ENCODE measurements at places on chromosomes 6 and 20.

GRCh38 chr6:115643762-115644161 is 416.9 kb downstream of the FRK start:
- no peak for DNase-seq

DNA sequence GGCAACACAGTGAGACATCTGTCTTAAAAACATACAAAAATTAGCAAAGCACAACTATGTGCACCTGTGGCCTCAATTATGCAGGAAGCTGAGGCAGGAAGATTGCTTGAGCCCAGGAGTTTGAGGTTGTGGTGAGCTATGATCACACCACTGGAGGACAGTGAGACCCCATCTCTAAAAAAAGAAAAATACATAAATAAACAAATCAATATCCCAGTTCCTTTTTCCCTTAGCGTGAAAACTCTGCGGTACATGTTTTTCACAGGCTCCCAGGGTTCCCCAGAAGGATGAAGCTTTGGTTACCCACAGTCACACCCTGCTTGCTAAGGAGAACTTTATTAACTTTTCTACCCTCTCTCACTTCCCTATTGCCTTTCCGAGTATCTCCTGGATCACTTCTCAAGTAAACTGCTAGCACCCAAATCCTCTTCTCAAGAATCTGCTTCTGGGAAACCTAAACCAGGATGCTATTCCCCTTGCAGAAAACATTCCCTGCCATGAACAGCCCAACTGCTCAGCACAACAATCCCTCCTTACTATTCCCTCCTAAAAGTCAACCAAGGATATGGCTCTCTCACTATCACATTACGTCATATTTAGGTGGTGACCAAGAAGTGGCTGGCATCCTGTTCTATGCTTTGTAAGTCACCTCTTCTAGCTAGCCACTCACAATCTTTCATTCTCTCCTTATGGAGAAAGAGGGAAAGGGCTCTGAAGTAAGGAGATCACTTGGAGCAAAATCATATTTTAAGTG is 122.4 kb downstream of the IPCEF1 start:
- DNase-seq: no peak

DNA sequence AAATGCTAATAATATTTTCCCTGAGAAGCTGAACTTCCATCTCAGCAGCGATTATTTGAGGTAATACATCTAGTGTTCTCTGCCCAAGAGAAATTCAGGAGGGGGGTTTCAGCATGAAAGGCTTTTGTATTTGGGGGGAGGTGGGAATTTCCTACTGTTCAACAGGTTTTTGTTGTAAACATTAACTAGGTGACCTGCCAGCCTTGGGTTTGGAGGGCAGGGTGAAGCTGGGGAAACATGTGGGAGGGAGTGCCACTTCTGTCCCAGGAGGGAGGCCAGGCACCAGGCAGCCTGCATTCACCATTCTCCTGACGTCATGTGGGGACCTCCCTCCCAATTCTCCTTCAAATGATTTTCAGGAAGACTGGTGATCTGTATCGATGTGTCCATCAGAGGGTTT is 37.7 kb upstream of the PKHD1 start:
- DNase-seq: no peak

GRCh38 chr6:90249458-90249857 is 47.2 kb downstream of the BACH2 start:
- DNase-seq: no peak

- no peak for DNase-seq
These were observed 1.8 kb upstream of the ABT1 start for GRCh38 chr6:26594730-26595632.

GRCh38 chr6:84867521-84867920 is 103.1 kb upstream of the TBX18 start:
- DNase-seq: no peak

DNA sequence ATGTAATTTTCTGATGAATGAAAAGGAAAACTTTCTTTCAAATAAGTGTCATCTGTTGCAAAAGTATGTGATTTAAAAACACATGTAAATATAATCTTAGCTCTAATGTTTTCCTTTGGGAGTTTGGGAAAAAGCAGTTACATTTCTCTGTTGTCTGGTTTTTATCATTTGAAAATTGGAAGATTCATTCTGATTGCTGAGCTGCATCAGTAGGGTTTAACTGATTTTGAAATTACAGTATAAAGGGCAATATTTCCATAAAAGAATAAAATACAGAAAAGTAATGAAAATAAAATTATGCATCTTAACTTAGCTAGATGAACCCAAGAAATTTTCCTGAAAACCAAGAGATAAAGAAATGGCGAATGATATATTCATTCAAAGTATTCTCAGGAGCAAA is 57.8 kb downstream of the MAP7 start:
- no peak for DNase-seq

DNA sequence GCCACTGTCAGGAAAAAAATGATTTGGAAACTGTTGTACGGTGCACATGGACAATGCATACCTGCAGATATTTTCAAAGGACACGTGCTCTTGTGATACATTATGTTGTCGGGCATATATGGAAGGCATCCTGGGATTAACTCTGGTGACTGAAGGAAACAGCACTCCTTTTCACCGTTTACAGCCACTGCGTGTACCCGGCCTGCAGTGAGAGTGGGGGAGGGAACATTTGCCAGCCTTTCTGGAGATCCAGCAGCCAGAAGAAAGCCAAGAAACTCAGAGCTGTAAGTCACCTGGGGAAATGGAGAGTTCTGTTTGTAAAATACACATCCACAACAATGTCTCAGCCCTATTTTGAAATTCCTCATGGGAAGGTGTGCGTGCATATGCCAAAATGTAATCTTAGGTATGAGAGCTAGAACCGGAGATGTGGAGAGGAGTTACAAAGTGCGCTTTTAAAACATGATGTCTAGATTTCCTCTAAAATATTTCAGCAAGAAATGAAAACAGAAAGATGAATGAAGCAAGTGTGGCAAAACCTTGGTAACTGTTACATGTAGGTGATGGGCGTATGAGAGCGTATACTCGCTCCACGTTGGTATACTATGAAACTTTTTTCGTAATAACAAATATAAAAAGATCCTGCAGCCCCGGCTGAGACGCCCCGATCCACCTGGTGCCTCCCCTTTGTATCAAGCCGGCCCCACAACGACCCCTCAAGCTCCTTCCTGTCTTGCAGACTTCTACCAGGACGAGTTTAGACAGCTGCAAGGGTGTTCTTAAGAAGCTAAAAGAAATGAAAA is 8.6 kb upstream of the FOXF2 start:
- no peak for DNase-seq

DNA sequence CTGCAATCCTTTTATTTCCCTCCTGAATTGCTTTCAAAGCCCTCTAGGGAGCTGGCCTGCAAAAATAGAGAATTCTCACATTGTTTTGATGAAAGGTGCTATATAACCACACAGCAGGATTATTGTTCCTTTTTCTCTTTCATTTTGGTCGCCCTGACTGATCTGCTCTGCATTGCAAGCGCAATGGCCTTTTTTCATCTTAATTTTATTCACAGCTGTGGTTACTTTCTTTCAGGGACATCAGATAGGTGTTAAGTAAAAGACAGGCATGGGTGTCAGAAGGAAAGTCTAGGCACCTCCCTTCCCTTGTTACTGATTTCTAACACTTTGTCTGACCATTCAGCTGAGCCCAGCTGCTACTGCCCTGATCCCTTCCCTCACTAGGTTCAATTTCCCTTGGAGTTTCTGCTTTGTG is 850.5 kb upstream of the MAP3K7 start:
- no peak for DNase-seq

GRCh38 chr20:10350188-10350842 is 83.7 kb downstream of the MKKS start:
- DNase-seq: no peak

GRCh38 chr6:129498950-129499842 is 210.8 kb downstream of the ARHGAP18 start:
- DNase-seq: peak; percentile 15

GRCh38 chr6:42292004-42292740 is 74.5 kb upstream of the MRPS10 start:
- no peak for DNase-seq

GRCh38 chr20:37839432-37839827 is 63.5 kb upstream of the VSTM2L start:
- no peak for DNase-seq
